Lung microvascular endothelial cell (primary cell): ENCODE measurements at places on chromosomes 5 and 9.

DNA sequence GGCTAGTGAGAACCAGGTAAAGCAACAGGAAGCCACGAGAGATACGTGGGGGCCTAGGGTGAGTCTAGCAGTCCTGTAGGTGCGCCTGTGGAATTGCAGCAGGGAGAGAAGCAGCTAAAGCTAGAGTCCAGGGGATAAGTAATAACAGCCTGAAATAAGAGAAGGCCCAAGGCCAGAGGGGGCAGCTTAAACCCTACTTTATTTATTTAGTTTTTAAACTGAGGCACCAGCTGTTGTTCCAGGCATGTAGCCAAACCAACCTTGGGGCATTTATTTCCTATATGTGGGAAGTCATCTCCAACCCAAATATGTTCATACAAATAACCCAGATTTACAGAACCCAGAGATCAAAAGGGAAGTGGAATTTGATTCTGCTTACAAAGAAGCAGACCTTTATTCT, 93.5 kb downstream of the GLDC start:
- DNase-seq: peak; percentile 74

- DNase-seq: no peak
Measured at GRCh38 chr9:99201603-99202002, 20.1 kb downstream of the ALG2 start.

- no peak for DNase-seq
Measured at GRCh38 chr5:84794486-84795035, 409.9 kb upstream of the EDIL3 start.

DNA sequence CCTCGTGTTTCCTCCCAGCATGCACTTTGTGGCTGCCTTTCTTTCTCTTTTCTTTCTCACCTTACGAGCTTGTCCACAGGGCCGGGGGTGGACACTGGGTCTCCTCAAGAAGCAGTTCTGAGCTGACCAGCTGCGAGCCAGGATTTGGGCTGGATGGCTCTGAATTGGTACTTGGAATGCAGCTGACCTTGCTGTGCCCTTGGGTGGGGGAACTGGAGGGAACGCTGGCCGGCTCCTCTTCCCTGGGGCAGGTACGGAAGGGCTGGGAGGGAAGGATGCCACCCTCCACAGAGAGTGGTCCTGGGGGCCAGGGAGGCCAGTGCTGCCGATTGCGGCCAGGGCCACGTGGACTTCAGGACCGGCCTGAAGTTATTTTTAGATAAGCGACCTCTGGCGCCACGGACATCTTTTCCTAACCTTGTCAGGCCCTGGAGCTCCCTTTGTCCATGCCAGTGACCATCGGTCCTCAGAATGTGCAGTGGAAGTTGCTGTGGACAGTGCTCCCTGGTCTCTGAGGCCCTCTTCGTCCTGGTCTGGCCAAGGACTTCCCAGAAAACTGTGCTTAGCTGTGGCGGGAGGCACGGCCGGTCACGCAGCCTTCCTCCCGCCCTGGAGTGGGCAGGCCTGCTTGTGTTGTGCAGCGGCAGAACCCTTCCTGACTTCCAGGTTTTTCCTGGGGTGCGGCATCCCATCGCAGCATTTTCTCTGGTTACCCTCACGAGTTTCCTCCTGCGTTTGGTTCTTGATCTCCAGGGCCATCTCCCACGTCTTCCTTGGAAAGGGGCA, 13.5 kb upstream of the AHRR start:
- no peak for DNase-seq

- DNase-seq: no peak
Measured at GRCh38 chr9:107387409-107387808, 102.2 kb downstream of the KLF4 start.

DNA sequence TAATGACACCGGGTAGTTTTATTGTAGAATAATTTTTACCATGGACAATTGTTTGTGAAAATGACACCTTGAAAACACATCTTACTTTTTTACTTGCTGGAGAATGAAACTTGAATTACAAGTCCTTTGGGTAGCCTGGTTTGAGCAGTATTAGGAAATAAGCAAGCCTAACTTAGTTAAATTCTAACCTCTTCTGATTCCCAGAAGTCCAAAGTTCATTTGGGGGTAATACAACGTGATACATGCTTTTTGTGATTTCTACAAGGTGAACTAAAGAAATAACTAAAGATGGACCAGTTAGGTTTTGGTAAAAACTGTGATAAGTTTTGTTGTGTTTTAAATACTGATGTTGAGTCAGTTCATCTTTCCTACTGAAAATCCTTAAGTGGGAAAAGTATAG, 135.4 kb upstream of the DMRT1 start:
- DNase-seq: no peak

DNA sequence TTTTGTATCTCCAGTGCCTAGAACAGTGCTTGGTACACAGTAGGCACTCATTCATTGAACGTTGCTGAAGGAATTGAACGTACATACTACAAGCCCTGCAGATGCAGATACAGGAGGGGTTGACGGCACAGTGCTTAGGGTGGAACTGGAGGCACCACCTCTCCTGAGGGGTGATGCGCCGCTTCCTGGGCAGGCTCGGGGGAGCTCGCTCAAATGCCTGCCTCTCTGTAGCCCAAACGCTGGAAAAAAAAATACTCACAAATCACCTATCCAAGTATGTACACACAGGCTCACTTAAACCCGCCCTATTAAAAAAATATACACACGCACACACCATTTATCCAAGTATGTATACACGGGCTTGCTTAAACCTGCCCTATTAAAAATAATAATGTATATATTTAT, 536 bp upstream of the COMMD10 start:
- DNase-seq: peak; percentile 8

GRCh38 chr9:87665505-87665904, 60.4 kb upstream of the CTSL start:
- DNase-seq: no peak
